Activated T-helper 1 cell treated with anti-CD3 and anti-CD28 coated beads, Interleukin-2, amount 50 U/mL, for 16 hours (primary cell): ENCODE measurements at places on chromosomes 11 and 22.

DNA sequence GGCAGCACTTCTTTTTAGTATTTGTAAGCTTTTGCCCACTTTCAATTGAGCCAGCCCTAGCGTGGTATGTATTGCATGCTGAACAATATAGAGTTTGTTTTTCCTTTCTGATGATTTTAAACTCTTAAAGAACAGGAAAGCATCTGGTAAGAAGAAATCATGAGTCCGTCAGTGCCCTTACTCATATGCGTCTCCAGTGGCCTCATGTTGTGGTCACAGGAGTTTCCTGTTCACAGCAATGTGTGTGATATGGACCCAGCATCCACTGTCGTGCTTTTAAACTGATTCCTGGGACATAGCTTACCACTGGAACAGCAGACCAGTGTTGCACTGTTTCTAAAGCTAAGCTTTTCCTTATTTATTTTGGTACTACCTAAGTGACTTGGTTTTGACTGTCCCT is 40.1 kb downstream of the BID start:
- no peak for DNase-seq

DNA sequence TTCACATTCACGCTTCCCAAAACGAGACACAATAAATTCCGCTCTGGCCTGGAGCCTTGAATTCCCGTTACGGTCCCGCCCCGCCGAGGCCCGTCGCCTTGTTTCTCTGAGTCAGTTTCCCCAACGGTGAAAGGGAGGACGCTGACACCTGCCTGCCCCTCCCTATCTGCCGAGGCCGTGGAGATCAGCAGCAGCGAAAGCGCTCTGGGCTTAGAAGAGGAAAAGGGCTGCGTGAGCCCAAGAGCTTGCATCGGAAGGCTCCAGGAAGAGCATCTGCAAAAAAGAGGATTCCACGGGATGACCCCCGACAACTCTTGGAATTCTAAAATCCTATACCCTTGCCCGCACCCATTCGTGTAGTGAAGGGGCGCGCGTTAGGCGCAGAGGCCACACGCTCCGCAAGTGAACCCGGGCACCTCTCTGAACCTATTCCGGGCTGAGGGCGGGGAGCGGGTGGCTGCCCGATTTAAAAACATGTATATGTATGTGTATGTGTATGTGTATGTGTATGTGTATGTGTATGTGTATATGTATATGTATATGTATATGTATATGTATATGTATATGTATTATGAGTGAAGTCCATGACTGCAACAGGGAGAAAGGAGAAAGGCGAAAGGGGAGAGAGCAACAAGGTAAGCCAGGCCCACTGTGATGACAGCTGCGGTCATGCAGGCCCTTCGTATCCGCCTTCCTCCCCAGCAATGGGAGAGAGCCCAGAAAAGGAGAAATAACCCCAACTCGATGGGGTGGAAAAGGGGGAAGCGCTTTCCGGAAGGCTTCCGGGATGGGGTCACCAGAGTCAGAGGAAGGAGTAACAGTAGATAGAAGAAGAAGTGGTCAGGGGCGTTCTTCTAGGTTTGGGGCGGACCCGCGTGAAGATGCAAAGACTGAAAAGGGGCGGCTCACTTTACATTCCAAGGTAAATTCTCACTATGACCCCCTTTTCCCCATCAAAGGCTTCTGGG is 948 bp upstream of the MRTFA start:
- peak; percentile 29 for DNase-seq

GRCh38 chr11:44110231-44110679 is 14.8 kb downstream of the EXT2 start:
- DNase-seq, result peak; percentile 9

DNA sequence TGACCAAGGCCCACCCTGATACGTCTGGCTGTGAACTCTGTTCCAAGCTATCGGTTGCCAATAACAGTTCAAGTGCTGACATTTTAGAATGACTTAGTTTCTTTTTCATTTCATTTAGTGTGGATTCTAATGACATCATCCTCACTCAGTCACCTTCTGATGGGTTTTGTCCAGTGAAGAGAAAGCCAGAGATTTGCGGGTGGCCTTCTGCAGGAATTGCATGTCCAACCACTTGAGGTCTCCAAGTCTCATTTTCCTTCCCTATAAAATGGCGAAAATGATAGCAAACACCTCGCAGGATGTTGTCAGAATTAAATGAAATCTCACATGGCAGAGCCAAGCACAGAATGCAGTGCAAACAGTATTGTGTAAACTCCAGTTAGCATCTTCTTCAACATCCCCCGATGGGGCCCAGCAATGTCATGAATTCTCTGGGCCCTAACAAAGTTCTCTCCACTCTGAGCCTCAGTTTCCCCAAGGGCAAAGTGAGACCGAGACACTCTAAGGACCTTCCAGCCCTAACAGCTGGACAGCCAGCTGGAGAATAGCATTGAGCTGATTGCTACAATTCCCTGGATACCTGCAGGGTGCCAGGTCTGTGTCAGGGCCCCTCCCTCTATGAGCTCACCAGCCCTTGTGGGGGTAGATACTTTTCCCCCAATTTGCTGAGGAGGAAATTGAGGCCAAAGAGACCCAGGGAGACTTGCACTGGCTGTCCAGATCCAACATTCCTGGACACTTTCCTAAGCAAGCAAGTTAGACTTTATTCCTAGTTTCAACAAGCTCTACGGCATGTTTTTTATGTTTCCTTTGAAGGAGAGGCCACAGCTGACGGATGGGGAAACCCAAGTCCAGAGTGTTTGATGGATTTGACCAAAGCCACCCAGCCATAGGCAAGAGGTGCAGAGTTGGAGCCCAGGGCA is 286.7 kb downstream of the MN1 start:
- no peak for DNase-seq

- no peak for DNase-seq
These were observed 65.8 kb downstream of the SLC22A12 start for GRCh38 chr11:64656862-64657261.
